ENCODE measurements at places on chromosomes 1 and 21.
A peak's percentile ranks its signal among the peaks of the same experiment; 100 is the strongest.

DNA sequence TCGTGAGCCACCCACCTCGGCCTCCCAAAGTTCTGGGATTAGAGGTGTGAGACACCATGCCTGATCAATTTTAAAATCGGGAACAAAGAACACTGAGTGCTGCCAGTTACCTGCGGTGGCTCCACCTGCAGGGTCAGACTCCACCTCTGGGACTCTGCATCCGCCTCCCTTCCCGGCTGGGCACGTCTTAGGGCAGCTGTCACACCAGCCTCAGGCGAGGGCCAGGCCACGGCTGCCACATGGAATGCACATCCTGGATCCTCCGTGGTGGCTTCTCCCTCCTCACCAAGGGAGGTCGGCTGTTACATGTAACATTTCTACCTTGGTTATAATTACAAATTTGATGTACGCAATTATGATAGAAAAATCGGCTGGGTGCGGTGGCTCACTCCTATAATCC is 5.9 kb upstream of the MXRA8 start:
- no peak for DNase-seq

DNA sequence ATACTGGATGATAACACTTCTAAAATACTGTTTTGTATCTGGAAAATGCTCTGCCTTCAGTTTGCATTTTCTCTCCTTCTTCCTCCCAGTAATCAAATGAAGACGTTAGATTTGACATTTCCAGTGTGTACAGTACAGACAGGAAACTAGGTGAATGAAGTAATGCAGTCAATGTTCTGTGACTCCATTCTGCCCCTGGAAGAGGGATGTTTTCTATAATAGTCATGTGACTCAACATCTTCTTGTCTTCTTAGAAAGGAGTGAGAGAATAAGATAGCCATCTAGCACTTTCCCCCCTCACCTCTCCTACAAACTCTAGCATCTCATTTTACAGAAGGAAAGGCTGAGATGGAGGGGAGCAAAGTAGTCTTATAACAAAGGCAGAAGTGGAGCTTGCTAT is 77.6 kb downstream of the DDR2 start:
- peak; percentile 52 for DNase-seq

DNA sequence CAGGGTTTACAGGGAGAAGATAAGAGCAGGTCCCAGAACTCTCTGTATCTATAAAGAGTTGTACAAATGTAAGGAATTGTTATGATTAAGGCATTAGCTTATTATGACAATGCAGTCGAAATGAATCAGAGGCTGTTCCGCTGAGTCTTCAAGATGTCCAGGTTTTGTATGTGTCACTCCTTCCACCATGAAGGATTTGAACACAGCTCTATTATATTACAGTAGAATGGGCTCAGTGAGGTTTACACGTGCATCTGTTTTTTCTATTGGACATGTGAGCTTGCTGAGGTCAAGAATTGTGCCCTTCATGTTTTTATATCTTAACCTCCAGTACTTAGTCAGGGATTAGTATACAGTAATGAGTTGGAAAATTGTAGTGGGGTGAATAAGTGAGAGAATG is 86.3 kb downstream of the MPZL1 start:
- DNase-seq, result peak; percentile 85

GRCh38 chr1:222546548-222547259 is 1.2 kb downstream of the HHIPL2 start:
- DNase-seq, result peak; percentile 85

DNA sequence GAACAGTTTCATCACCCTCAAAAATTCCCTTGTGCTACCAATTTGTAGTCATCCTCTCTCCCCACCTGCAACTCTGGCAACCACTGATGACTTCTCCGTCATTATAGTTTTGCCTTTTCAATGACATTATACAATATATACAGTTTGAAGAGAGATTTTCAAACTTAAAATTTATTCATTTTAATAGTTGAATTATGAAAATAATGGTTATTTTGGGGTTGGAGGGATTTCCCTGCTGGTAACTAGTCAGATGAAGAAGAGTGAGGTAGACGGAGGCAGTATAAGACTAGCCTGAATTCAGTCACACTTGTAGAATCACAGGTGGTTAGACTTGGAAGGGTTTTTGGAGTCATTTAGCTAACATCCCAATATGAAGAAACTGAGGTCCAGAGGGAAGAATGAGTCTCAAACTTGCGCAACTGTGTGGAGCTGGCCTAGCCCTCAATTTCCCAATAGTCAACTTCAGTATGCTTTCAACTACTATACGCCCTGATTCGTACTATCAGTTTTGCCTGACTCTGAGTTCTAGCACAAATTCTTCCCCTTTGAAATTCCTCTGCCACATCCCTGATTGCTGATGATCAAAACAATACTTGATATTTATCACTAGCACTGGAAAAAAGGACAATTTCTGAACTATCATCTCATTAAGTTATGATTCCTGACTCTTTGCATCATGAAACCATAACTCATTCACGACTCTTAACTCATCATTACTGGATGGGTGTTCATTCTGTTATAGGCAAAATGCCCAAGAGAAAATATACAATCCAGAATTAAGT is 54.2 kb downstream of the VANGL2 start:
- DNase-seq, result no peak

DNA sequence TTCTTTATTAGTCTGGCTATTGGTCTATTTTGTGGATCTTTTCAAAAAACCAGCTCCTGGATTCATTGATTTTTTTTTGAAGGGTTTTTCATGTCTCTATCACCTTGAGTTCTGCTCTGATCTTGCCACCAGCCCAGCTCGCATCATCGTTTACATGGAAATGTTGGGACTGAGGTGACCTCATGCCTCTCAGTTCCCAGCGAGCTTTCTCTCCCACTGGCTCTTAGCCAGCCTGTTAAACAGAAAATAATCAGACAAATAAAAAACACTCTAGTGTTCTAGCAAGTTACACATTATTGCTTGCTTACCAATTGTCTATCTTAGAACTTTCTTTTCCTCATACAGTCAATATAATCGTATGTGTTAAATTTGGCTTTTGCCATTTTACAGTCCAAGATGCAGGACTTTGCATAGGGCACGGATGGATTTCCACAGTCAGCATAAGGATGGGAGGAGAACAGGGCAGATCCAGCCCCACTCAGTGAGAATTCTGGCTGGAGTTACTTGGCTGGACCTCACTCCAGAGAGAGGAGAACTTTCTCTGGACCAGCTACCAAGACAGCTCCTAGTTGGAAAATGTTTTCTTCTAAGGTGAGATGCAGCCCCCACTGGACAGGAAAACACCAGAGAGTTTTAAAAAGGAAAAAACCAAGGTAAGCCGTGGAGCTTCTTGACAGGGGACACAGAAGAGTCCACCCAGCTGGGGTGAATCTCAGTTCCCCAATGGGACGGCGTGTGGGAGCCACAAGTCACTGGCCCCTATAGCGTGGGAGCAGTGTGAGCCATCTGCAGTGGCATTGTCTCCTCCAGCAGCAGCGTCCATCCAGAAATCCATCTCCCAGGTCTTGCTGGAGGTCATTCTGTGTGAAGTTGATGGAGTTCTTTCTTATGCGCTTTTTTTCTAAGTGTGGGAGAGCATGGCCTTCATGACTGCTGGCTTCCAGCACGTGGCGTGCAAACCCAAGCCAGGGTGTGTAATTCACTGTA is 17.6 kb downstream of the PGBD2 start:
- no peak for DNase-seq

DNA sequence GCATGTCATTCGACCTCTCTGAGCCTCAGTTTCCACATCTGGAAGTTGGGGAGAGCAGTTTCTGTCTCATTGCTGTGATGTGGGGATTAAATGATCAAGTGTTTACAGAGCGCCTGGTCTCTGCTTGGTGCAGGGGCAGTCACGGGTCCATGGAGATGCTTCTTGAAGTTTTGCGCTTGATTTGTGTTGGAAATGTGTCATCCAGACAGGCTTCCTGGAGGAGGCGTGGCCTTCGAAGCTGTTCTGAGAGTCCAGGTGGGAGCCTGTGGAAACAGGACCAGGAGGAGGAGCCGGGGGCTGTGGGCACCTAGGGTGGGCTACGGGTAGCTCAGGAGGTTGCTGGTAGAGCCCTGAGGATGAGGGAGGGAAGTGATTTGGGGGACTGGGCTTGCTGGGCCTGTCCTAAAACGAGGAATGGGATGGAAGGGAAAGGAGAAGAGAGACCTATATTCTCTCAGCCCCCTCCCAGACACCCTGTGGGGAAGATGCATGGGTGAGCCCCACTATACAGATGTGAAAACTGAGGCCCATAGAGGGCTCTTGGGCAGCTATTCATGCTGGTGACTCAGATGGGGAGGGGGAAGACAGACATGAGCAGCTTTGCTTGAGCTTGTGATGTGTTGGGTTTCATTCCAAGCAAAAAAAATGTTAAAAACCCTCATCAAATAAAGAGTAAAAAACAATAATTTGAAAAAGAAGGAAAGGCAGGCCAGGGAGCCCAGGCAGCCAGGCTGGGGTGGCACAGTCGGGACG is 107.2 kb upstream of the WNT4 start:
- no peak for DNase-seq

GRCh38 chr21:41387824-41388223 is 26.0 kb downstream of the MX2 start:
- DNase-seq, result no peak

DNA sequence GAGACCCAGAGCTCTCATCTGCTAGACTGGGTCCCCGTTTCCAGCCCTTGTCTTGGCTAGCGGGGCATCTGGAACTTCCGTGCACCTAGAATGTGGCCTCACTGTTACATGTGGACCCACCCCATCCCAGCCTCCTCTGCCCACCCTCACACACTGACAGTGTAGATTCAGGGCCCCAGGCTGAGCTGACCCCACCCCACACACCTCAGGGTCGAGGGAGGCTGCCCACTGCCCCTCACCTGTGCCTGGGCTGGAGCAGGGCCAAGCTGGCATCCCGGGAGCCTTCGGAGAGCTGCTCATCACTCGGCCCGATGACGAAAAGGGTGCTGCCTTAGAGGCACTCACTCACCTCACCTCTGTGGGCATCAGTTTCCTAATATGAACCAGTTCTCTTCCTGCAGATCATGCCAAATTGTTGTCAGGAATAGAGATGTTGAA is 11.1 kb downstream of the ACOT11 start:
- no peak for DNase-seq

GRCh38 chr1:117527074-117527473 is 78.8 kb upstream of the TENT5C start:
- DNase-seq, result no peak

DNA sequence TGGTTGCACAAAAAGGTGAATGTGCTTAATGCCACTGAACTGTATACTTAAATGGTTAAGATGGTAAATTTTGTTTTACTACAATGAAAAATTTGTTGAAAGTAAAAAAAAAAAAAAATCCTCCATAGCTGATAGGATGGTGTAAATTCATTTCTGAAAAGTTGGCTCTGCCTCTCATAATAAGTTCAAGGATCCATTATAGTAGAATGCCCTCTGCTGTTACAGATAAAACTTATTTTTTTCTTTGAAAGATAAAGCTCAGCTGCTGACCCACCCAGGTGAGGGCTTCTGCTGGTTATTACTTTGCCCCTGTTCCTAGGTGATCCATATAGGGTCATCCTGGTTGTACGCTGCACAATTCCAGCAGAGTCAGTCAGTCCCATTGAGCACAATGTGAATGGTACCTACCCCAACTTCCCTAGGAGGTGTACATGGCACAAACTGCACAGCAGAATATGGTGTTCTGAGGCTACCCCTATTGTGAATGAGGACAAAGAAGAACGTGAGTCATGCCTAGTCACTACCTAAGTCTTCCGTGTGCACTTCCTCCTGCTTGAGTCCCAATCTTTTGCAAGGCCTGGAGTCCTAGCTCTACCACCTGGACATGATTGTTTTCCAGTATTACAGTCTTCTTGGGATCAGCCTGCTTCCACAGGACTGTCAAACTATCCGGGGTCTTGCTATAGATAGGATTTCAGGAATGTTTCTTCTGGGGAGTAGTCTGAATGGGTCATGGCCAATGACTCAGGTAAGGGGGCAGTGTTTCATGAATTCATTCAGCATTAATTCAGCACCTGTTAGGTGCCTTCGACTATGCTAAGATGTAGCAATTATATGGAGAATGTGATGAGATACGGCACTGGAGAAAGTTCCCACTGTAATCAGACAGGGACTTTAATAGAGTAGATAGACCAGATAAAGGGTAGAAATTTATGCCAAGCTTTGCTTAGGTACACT is 20.8 kb upstream of the CD5L start:
- DNase-seq, result no peak

DNA sequence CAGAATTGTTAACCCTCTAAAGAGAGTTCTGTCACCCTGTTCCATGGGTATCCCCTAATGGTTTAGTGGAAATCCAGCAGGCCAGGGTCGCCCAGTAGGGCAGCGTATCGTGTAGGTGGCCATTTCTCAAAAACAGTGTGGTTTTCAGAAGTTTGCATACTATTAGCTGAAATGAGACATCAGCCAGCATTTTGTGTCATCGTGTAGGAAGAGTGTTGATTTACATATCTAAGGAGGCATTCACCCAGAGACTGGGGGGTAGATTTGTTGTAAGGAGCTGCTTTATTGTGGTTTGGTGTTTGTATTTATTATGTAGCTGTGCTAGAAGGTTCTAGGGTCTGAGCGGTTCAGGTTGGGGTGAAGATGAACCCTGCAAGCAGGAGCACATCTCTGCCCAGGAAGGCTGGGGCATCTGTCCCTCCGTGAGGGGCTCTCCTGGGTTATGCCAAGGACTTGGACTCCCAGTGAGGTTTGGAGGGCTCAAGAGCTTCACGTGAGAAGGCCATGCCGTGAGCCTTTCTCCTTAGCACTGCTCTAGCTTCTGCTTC is 174.4 kb downstream of the PGBD5 start:
- no peak for DNase-seq

DNA sequence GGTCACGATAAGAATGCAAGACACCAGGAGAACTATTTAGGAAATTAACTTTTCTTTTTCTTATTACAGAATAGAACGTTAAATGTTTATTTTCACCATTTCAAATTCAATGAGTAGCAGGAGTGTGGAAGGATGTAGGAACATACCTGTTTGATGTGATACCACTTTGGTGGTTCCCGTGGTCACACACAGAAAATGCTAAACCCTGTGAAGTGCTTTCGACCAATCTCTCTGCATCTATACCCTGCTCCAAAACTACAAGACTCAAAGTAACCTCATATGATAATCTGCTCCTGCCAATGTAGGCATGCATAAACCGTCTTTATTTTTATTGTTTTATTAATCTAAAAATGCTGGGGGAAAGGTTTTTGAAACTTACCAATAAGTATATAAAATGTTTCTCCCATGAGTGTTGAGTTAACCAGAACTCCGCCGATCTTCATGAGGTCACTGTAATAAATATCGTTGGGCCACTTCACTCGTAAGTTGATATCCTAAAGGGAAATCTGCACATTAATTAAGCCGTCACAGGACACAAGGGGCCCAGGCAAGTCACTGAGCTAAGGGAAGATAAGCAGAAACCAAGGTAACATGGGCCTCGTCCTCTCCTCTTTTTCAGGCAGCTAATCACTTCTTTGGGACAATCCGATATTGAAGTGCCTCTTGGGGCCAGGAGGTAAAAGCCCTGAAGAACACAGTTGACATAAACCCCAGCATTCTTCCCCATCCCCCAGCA is 60.6 kb downstream of the SIM2 start:
- DNase-seq, result no peak

GRCh38 chr1:64291931-64292330 is 88.5 kb downstream of the UBE2U start:
- DNase-seq, result no peak

DNA sequence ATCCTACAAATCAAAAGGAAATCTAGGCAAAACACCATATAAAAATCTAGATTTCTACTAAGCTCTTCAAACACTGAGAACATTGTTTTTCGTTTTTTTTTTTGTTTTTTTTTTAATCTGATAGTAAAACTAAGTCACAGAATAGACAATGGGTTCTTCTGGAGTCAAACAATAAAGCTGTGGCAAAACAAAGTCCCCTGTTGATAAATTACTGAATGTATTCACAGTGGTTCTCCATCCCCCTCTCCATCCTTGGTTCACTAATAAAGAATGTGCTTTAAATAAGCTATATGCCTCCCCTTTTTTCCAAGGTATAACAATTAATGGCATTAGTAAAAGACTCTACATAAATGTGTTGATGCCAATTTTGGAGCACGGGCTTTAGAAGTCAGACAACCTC is 16.7 kb upstream of the ATP1B1 start:
- DNase-seq, result no peak

Measured in fibroblast of mammary gland (primary cell).